Hematopoietic multipotent progenitor cell treated with erythropoietin and hydrocortisone succinate and interleukin-3 and kit ligand, for 15 days (in vitro differentiated cells): ENCODE measurements at places on chromosomes 5 and 9.
A peak's percentile ranks its signal among the peaks of the same experiment; 100 is the strongest.

DNA sequence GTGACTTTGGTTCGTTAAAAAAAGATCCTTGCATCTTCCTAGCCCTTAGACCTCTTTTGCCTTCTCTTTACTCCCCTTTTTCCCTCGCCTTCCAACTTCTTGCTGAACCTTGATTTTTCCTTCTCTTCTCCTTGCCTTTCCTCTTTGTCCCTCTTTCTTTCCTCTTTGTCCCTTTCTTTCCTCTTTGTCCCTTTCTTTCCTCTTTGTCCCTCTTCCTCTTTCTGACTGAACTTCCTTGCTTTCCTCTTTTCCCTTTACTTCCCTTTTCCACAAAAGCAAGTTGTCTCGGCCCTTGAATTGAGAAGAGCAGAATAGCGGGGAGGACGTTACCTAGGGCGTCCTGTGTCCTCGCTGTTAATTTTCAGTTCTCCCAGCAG lies 1.4 kb upstream of the MLLT3 start:
- DNase-seq: no peak

DNA sequence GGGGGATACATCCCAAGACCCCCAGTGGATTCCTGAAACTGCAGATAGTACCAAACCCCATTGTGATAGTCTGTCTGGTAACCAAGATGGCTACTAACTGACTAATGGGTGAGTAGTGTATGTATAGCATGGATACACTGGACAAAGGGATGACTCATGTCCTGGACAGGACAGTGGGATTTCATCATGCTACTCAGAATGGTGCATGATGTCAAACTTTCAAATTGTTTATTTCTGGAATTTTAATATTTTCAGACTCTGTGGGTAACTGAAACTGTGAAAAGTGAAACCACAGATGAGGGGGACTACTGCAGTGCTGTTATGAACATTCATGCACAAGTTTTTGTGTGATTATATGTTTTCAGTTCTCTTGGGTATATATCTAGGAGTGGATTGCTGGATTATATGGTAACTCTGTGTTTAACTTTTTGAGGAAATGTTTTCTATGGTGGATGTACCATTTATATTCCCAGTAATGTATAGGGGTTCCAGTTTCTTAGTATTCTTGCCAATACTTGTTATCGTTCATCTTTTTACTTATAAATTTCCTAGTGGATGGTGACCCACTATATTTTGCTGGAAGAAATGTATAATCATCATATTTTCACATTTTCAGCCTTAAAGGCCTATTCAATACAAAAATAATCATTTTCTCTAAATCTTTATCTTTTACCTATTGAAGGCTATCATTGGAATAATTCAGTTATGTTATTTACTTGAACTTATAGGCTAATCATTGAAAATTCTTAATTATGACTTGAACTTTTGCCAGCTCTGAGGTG lies 140.9 kb downstream of the NR3C1 start:
- no peak for DNase-seq

GRCh38 chr5:103428411-103428871 lies 134.1 kb downstream of the NUDT12 start:
- DNase-seq: no peak

DNA sequence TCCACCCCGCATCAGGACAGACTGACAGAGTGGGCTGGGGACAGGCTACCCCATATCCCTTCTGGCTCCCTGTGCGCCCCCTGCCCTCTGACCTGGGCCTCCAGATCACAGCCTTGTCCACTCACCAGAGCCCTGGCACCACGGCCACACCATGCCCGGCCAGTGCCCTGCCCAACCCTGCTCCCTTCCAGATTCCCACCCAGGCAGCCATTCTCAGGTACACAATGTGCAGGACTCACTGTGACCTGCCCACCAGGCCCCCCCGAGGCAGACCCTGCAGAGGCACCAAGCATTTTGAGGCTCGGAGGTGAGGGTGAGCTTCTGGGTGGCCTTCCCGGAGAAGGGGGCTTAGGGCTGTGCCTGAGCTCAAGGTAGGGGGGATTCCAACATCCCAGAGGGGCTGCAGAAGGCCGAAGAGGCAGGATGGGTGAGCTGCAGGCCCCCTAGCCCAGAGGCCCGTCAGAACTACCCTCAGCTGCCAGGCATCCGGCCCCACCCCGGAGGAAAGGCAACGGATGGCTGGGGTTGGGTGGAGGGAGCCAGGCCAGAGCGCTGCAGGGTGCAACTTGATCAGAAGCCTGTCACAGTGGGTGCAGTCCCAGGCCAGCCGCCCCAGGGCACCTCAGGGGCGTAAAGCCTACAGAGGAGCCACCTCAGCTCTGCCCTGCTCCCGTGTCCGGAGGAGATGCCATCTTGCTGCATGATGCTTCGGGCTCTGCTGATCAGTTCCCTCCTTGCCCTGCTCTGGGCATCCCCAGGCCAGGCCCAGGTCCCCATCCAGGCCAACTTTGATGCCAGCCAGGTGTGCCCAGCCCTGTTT lies at the start of gene LCNL1:
Gene LCNL1 (plus strand): TSS at position 762 of the 820 bp plus-strand sequence. CDS start 594 bp downstream, outside the sequence.
- no peak for DNase-seq

DNA sequence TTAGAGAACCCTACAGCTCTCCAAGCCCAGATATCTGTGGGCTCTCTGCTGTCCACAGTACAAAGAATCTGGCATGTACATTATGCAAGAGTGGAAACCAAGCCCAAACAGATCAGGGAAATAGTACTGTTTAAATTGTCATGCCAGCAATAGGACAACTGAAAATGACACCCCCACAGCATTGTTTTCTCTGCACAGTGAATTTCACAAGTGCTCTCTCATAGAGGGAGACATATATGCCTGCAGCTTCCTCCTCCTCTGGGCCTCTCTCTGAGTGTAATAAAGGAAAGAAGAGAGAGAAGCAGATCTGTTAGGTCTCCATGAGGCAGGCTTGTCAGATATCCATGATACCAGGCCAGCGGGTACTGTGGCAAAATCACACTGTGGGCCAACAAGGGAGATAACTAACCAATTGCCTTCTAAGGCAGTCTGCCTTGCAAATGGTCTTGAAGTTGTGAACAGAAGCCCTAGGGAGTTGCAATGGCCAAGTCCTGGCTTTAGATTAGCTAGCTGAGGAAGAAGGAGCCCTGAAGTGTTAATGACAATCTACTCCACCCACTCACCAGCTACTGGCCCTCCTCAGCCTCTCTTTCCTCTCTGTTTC lies 54.4 kb upstream of the JMY start:
- no peak for DNase-seq

DNA sequence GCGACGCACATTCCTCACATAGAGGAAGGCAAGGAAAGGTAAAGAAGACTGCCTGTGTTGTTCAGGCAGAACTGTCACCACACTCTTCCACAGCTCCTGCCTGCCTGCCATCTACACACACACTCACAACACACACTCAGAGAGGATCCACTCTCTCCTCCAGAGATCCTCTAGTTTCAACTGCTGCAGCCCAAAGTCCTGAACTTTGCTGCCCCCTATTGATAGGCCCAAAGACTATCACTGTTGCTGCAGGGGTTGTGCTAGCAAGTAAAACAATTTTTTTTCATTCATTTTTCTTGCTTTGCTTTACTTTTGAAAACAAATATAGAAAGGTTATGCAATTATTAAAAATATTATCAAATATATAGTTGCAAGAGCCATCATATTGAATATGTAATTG lies 5.9 kb upstream of the CFAP90 start:
- DNase-seq: peak; percentile 28

DNA sequence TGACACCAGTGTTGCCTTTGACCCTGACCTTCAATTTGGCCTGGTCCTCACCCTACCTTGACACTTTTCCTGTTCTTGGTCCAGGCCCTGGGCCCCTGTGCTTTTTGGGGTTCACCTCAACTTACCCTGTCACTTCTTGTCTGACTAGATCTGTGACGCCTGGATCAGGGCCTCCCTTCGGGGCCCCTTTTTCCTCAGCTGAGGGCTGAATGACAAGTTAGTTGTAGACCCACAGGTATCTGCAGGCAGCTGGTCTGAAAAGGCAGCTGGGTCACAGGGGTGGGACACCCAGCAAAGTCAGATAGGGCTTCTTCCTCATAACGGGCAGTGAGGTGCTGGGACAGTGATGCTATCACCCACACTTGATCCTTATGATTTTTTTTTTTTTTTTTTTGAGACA lies 10.0 kb upstream of the MYORG start:
- DNase-seq: no peak

GRCh38 chr9:87063871-87064270 lies 116.6 kb upstream of the GAS1 start:
- DNase-seq: no peak

GRCh38 chr9:79387101-79387835 lies 184.5 kb upstream of the TLE4 start:
- DNase-seq: no peak

DNA sequence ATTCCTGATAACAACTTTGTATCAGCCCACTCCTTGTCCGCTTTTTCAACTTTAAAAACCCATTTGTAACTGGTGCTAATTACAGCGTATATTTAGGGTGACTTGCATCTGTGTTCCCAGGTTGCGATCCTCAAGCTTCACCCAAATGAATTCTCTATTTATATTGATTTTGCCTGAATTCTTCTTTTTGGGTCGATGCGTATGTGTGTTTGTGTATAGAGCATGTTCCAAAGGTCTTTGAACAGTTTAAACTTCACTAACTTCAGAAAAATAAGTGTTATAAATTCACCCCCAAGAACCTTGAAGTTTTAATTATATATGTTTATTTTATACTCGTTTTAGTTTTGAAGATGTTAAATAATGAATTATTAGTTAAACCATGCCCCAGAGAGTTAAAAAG lies 16.1 kb upstream of the SPATA31D4 start:
- DNase-seq: no peak

GRCh38 chr5:17436350-17436749 lies 61.7 kb upstream of the TAF11L2 start:
- DNase-seq: no peak

DNA sequence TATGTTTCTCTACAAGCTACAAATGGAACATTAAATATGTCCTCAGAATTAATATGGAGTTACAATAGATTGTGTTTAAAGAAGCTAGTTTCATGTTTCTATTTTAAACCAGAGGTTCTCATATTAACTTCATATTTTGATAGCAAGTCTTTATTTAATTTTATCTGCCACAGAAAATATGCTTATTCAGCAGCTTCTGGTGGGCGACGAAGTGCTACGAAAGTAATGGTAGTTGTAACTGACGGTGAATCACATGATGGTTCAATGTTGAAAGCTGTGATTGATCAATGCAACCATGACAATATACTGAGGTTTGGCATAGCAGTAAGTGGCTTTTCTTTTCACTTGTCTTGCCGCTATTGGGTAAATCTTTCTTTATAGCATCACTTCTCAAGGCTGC lies 54.2 kb downstream of the MOCS2 start:
- DNase-seq: no peak

- peak; percentile 38 for DNase-seq
These were observed 1.0 kb downstream of the FPGS start for GRCh38 chr9:127803507-127804352.

GRCh38 chr5:143806579-143806978 lies 5.4 kb upstream of the HMHB1 start:
- DNase-seq: no peak

DNA sequence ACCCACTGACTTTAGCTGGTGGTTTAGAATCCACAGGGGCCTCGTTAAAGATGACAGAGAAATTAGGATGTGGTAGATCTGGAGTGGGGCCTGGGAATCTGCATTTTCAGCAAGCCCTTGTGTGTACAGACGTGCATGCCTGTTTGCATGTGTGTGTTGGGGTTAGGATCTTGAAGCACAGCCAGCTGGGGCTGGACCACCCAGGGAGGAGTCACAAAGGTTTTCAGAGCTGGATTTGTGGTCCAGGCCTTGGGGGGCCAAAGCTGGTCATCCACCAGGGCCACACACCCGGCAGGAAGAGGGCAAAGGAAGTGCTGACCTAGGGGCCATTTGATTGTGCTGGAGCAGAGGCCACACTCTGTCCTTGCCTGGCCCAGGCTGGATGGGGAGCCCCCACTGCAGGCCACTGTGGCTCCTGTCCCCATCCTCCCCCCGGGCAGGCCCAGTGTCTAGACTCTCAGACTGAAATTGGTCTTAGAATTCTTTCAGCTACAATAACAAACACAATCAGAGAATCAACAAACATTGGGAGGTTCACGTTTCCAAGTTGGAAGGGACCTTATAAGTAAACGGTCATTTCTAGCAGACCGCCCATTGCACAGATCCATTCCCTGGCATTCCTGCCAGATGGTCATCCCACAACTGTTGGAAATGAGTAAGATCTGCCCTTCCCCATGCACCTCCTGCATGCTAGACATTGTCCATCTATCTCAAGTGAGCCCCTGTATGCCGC lies 10.3 kb downstream of the CDX1 start:
- no peak for DNase-seq

DNA sequence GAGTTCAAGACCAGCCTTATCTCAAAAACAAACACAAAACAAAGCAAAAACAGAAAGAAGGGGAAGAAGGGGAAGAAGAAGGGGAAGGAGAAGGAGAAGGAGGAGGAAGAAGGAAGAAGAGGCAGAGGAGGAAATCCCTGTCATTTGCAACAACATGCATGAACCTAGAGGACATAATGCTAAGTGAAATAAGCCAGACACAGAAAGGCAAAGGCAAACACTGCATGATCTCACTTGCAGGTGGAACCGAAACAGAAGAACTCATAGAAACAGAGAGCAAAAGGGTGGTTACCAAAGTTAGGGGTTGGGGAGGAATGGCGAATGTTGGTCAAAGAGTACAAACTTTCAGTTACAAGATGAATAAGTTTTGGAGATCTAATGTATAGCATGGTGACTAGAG lies 135.4 kb downstream of the UGCG start:
- no peak for DNase-seq

DNA sequence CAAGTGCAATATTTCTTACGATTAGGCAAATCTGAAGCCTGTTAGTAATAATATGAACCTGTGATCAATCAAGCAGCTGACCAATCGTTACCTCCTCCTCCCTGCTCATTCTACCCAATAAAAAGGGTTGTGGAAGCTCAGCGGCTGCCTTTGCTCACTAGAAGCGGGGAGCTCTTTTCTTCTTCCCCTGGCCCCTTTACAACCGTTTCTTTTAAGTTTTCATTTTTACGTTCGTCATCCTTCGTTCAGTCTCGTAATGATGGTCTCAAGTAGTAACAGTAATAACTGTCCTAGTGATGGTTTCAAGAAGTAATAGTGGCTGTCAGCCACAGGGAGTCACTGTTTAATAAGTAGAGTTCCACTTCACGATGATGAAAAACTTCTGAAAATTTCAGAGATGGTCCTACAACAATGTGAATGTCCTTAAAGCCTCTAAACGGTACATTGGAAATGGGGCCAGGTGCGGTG lies 6.2 kb downstream of the UGT3A2 start:
- DNase-seq: no peak

DNA sequence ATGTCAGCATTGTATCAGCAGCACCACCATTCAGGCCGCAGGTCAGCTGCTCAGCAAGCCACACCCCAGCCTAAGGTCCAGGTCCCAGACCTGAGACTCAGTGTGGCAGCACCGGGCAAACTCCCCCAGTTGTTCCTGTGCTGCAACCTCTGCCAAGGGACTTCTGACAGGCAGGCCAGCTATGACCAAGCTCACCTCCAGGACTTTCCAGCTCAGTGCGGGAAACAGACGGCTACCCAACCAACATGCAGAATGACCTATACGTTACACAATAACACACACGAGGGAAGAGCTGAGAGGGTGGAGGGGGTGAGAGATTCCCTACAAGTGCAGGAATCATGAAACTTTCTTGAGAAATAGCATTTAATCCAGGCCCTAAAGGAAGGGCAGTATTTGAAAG lies 143.7 kb downstream of the FSTL4 start:
- no peak for DNase-seq
